Fibroblast of skin of back (primary cell): ENCODE measurements at places on chromosomes 5 and 9.
A peak's percentile ranks its signal among the peaks of the same experiment; 100 is the strongest.

GRCh38 chr5:106854922-106855321, 815.8 kb downstream of the EFNA5 start:
- DNase-seq = no peak

GRCh38 chr9:121855476-121855875, 204.0 kb downstream of the DAB2IP start:
- no peak for DNase-seq

DNA sequence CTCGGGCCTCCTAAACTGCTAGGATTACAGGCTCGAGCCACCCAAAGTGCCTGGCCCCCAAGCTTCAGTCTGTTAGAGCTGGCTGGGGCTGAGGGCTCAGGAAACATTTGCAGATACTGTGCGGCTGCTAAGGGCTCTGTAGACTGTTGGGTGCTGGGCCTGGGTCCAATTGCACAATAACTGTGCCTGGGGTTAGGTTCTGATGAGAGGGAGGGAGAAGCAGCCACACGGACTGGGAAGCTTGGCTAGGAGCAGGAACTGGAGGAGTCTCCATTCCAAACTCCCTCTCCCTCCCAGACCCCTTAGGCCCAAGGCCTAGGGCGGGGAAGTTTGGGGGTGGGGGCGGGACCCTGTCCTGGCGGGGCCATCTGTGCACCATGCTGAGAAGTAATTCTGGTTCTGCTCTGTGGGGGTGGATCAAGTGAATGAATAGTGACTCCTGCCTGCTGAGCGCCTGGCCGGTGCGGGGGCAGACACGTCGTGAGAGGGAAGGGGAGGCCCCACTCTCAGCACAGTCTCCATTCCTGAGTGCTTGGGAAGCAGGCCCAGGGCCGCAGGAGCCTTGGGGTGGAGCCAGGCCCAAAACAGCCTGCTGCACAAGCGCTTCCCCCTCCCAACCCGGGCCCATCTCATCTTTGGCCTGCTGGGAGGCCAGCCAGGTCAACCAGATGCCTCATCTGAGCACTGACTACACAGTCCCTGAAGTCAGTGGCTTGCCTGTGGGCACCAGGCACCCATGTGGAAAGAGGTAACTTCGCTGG, 1.5 kb downstream of the ASS1 start:
- DNase-seq = peak; percentile 69

DNA sequence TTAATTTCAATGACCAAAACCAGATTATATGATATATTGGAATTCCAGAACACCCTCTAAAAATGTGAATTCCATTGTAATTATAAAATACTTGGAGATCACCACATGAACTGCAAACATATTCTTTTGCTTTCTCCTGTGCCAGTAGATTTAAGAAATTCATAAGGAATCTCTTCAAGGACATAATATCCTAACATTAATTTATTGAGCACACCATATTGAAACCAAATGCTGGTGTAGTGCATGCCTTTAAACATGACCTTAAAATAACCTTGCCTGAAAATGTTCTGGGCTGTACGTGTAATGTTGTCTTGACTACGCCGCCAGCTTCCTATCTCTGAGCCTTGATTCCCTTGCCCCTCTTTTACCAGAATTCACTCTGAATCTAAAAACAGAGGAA, 205.0 kb upstream of the ACTBL2 start:
- DNase-seq = peak; percentile 14

DNA sequence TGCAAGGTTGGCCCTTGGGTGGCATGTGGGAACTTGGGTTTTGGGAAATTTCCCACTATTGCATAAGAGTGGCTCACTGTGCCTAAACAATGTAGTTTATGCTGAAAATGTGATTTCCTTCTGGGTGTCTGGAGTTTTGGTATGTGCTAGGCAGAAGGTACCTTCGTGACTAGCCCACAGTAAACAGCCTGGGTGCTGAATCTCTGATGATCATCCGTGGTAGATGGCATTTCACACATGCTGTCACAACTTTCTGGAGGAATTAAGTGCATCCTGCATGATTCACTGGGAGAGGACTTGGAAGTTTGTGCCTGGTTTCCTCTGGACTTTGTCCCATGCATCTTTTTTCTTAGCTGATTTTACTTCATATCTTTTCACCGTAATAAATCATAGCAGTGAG, 64.5 kb downstream of the LNPEP start:
- peak; percentile 30 for DNase-seq

DNA sequence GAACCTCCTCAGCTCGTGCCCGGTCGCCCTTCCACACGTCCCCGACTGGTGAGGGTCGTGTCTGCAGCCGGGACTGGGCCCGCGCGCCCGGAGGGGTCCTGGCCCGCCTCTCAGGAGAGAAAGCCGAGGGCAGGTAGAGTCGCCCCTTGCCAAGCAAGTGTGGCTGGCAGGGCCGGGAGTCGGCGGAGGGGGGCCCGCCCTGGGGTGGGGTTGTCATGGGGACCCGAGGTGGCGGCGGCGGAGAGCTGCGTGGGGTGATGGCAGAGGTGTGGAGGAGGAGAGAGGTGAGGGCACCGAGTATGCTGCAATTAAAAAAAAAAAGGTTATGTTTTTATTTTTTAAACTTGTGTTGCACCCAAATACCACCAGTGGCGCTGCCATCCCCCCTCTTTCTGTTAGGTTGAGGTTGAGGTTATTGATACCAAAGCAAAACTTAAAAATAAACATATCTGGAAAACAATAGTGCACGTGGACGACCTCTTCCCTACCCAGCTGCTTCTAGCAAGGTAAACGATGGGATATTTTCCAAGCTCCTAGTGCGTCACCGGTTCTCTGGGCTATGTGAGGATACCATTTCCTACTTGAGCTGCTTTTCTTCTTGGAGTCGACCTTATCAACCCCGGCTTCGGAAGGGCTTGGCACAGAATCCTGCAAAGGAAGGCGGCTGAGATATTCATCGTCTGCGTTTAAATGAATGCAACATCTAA, 660 bp downstream of the SCAMP1 start:
- peak; percentile 43 for DNase-seq

- DNase-seq = no peak
Observed at GRCh38 chr5:29654954-29655353, 1538.5 kb upstream of the CDH6 start.

DNA sequence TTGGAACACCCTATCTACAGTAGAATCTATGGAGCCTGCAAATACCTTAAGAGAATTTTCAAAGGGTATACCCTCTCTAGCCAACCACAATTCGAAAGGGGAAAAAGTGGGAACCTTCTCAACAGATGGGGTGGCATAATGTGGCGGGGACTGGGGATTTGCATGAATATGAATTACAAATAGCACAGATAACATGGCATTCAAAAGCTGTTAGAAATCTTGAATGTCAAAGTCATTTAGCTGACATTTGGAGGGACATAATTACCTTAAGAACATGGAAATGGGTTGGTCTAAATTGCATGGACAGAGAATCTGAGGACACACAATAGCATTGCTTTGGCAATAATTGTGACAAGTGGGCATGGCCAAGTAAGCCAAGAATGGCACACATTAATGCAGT, 23.2 kb upstream of the TYRP1 start:
- no peak for DNase-seq

- peak; percentile 59 for DNase-seq
Observed at GRCh38 chr9:127942216-127943010, 4.8 kb upstream of the DPM2 start.

GRCh38 chr5:6818594-6819511, 105.6 kb downstream of the TENT4A start:
- DNase-seq = peak; percentile 17

DNA sequence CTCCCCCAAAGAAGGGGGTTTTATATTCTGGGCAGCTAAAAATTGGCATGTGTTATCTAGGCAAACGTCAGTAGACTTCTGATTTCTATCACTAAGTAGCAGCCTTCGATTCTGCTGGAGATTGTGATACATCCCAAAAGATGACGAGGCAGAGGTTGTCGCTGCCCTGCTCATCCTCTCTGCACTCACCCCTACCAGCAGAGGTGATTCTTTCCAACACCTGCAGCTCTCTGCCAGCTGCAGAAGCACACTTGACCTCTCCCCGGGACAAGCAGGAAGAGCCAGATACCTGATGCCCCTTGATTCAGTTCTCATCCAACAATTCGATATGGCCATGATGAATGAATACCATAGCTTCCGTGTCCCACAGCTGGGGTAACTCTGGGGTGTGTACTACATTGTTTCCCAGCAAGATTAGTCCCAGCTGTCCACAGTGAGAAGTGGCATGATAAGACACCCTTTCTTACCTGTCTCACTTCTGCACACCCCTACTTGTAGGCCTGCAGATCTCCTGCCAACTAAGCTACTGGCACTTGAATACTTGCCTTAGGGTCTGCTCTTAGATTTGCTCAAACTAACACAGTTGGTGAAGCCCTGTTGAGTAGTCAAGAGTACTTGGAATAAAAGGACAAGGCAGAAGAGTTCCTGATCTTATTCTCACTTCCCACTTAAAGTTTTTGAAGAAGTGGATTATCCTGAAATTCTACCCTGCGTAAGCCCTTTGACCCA, 37.6 kb upstream of the SMAD5 start:
- no peak for DNase-seq

DNA sequence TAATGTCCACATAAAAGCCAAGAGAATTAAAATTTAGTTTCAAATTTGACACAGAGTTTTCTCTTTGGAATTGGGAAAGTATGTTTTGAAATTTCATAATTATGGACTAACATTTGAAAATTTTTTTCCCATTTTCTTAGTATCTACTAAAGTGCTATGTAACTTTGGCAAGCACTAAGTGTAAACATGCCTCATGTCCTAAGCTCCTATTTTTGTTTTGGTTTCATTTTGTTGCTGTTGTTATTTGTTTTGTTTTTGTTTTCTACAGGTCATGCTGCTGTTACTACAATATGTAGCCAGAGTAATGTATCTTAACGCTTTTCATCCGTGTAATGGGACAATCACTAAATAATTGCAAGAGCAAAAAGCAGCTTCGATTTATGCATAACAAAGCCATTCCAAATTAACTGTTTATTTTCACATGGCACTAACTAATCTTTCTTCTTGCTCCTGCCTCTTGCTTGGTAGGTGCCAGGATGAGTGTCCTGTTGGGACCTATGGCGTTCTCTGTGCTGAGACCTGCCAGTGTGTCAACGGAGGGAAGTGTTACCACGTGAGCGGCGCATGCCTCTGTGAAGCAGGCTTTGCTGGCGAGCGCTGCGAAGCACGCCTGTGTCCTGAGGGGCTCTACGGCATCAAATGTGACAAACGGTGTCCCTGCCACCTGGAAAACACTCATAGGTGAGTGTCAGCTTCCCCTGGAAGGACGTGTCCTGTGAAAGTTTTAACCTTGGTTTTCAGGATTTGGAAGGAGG, 107.3 kb upstream of the PRRC1 start:
- DNase-seq = no peak

GRCh38 chr9:119078015-119078414, 291.2 kb downstream of the BRINP1 start:
- DNase-seq = no peak

DNA sequence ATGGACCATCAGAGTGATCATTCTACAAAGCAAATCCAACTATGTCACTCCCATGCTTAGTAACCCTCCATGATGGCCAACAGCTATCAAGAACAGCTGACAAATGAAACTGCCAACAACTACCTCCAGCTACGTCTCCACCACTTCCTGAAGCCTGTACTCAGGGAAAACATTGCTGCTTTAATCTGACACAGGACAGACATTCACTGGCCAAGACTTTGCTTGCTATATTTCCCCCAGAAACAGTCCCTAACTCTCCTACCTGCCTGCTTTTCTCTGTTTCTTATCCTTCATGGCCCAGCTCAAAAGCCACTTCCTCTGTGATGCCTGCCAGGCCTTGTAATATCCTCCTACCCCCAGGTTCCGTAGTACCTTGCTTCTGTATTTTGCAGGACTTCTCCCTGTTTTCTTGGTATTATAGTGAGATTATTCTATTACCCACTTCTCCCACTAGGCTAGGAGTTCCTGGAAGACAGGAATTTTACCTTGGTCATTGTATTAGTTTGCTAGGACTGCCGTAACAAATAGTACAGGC, 14.7 kb upstream of the RAB14 start:
- DNase-seq = no peak

GRCh38 chr5:153489611-153490010, 859 bp upstream of the GRIA1 start:
- DNase-seq = peak; percentile 38

DNA sequence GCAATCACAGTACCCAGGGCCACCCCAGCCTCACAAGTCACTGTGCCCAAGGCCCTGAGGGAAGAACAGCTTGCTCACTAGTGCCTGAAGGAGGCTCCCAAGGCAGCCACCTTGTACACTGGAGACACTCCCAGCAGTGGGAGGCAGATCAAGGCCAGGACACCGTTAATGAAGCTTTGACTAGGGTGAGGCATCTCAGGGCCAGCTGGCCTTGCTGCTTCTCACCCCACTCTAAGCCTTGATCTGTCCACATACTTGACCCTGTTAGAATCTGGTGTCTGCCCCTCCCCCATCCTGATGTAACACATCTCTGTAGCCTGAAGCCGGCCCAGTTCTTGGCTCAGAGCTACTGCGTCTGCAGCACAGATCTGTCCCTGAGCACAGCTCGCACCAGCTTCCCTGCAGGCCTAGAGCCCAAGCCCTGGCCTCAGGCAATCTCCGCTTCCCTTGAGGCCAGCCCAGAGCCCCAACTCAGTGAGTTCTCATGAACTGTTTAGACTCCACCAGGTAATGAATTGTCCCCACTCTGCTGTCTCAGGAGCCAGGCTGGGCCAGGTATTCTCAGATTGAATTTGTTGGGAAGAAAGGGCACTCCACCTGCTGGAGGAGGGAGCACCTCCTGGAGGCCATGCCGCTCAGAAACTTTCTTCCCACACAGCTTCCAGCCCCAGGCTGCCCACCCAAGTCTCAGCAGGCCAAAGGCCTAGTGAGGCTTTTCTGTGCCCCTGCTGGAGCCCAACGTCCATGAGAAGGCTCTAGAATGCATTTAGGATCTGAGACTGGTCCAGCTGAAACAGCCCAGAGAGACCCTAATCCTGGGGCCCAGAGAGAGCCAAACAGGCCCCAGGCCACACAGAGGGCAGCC, 13.4 kb upstream of the JADE2 start:
- DNase-seq = no peak

DNA sequence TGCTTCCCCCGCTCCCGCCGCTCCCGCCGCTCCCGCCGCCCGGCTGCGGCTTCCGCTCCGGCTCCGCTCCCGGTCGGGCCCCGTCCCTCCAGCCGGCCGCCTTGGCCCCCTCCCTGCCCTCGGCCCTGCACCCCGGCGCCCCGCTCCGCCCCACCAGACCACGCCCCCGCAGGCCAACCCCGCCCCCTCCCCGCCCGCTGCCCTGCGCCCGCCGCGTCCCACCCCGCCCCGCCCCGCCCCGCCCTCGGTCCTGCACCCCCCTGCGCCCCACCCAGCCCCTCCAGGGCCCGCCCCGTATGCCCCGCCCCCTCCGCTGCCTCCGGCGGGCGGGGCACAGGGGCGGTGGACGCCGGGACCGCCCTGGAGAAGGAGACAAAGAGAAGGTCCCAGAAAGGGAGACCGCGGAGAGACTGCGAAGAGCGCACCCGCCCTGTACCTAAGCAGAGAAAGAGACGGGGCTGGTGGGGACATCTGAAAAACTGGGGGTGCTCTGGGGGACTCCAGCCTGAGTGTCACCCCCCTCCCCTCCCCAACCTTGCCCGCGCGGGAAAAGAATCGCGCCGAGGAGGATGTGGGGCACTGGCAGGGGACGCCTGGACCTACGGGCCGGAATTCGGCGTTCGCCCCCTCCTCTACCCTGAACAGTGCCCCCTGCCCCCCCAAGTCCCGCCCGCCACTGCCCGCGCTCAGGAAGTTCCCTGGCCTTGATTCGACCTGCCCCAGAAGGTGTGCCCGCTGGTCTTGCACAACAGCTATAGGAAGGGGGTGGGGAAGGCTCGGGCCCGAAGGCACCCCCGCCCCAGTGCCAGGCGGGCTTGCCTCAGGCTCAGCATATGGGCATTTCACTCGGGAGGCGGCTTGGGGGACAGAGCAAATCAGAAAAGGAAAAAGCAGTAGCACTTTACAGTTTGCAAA, 42.8 kb upstream of the STXBP1 start:
- DNase-seq = peak; percentile 88
